ENCODE measurements at places on chromosomes 16 and 17. TPM values are rescaled to one million over a fixed set of nuclear protein-coding genes. Genes with fewer than 3 reads are reported as not detected.

DNA sequence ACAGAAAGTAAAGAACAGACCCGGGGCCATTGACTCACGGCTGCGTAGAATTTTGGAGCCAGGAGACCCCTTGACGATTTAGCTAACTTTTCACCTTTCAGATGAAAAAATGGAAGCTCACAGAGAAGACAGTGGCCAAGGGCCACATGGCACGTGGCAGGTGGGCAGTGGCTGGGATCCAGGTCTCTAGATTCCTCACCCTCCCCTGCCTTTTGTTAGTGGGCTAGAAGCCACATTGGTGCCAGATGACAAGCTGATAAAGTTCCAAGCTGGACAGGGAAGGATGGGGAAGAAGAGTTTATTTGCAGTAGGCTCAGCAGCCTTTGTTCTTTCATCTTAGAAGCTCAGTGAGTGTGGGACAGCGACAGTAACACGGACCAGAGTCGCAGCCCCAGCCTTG is 105.8 kb downstream of the SPACA3 start:
- no peak overlapping the region for H3K4me3 ChIP-seq
- peaks cover 20% of the 10 kb centered on the region for H3K27me3 ChIP-seq
- no peak for DNase-seq

DNA sequence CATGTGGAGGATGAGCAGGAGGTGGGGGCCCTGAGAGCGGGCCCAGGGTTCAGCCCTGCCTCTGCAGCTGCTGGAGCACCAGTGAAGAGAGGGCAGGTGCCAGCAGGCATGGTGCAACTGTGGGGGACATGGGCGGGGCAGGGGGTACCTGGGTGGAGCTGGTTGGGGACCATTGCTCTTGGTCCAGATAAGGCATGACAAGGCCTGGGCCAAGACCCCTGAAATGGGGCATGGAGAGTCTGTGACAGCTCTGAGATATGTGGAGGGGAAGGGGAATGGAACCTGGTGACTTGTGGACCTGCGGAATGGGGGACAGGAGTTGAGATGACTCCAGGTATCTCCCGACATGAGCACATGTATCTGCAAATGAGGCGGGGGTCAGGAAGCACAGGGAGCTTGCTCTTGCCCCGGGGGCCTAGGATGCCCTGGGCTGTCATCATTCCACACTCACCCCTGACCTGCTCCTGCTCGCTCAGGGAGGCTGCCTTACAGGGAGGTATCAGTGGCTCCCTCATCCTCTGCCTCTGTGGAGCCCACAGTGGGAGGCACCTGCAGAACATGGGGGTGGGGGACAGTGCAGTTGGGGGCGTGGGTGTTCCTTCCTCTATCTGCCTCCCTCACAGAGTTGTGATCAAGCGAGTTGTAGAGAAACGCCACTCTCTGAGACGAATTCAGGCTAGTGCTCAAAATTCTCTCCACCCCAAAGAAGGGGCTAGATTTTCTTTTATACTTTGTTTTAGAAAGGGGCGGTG is 40.2 kb downstream of the TMEM235 start:
- H3K4me3 ChIP-seq, result no peak overlapping the region
- no peak overlapping the region for H3K27ac ChIP-seq
- H3K36me3 ChIP-seq, result no peaks in the 10 kb centered on the region
- H3K27me3 ChIP-seq, result peaks cover 17% of the 10 kb centered on the region

Gene PLK1
- total RNA-seq, result 132 TPM

Gene HBA2
- not detected for total RNA-seq

DNA sequence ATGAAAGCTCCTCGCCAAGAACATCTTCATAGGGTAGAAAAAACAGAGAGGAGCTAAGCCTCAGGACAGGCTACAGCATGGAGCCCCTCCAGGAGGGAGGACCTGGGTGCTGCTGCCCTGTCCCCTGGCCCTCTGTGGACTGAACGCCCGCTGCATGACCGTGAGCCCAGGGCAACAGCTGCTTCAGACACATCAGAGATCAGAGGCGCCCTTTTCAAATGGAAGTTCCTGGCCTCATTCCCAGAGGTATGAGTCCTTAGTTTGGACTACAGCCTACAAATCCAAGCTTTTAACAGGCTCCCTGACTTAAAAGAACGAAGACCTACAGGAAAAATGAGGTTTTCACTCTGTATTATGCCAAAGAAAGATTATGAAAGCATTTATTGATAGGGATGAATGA is 48.5 kb downstream of the ZNF18 start:
- no peaks in the 10 kb centered on the region for H3K36me3 ChIP-seq
- no peak overlapping the region for H3K4me3 ChIP-seq
- no peak overlapping the region for H3K27ac ChIP-seq
- DNase-seq, result no peak

DNA sequence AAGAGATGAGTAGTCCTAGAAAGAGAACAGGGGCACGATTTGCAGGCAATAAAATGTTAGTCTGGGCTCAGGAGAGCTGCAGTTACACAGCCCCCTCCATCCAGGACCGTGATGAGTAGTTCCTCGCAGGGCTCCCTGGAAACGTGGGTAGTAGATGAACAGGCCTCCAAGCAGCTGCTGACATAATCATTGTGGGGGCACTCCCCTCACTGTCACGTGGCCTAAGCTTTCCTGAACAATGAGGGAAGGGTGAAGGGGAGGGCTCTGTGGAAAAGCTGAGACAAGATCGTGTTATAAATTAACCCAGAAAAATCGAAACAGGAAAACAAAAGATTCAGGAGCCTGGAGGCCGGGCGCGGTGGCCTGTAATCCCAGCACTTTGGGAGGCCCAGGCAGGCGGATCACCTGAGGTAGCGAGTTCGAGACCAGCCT is 1.3 kb upstream of the PER1 start:
- H3K27me3 ChIP-seq, result no peaks in the 10 kb centered on the region
- no peak overlapping the region for H3K4me3 ChIP-seq
- DNase-seq, result no peak
- peaks cover 24% of the 10 kb centered on the region for H3K4me1 ChIP-seq
- peaks cover 5% of the 10 kb centered on the region for H3K36me3 ChIP-seq

Gene SCN4A
- not detected for total RNA-seq

GRCh38 chr16:19842426-19843157 is 42.1 kb downstream of the GPRC5B start:
- H3K4me1 ChIP-seq, result no peaks in the 10 kb centered on the region
- no peak overlapping the region for H3K4me3 ChIP-seq
- no peak overlapping the region for H3K27ac ChIP-seq
- peaks cover 8% of the 10 kb centered on the region for H3K27me3 ChIP-seq
- DNase-seq, result no peak

- no peaks in the 10 kb centered on the region for H3K36me3 ChIP-seq
- peak; percentile 58 for DNase-seq
- peak overlapping the region; percentile 63 for H3K27ac ChIP-seq
- H3K4me3 ChIP-seq, result no peak overlapping the region
- peaks cover 13% of the 10 kb centered on the region for H3K27me3 ChIP-seq
- peaks cover 16% of the 10 kb centered on the region for H3K4me1 ChIP-seq
These were observed 42.6 kb upstream of the SKAP1 start for GRCh38 chr17:48472411-48473281.

Gene ASPA
- total RNA-seq, result not detected

- no peak for DNase-seq
- H3K4me1 ChIP-seq, result peaks cover 30% of the 10 kb centered on the region
- peaks cover 45% of the 10 kb centered on the region for H3K27me3 ChIP-seq
These were observed 258.5 kb downstream of the ZFHX3 start for GRCh38 chr16:72789465-72789864.

Gene RTN4RL1
- 0.09 TPM for total RNA-seq

DNA sequence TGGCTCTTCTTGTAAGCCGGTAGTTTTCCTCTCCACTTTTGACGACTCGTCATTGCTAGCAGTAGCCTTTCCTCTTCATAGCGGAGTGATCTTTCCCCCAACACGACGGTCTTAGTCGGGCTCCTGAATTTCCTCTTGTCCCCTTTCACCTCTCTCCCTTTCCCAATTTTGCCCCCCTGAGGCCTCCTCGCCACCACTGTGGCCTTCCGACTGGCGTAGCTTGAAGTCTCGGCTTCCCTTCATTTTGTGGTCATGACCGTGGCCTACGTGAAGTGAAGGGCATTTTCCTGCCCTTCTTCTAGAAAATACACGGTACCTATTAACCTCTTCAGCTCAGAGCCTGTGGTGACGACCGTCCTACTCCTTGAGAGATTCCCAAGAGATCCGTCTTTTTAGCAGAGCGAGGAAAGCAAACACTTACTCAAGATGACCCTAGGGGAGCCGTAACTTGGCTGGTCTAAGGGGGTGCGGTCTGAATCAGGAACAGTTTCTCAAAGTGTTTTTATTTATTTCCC is 787 bp downstream of the PRKAR1A start:
- peaks cover 40% of the 10 kb centered on the region for H3K36me3 ChIP-seq
- peaks cover 58% of the 10 kb centered on the region for H3K4me1 ChIP-seq
- no peaks in the 10 kb centered on the region for H3K27me3 ChIP-seq

GRCh38 chr16:26605626-26606271 is 461.0 kb upstream of the C16orf82 start:
- H3K27ac ChIP-seq, result no peak overlapping the region
- peaks cover 4% of the 10 kb centered on the region for H3K27me3 ChIP-seq
- H3K4me3 ChIP-seq, result no peak overlapping the region
- DNase-seq, result no peak

All from activated CD8-positive, alpha-beta memory T cell treated with anti-CD3 and anti-CD28 coated beads, Interleukin-2, amount 10 ng/mL, durations not matched to agents 7 days and 5 days (primary cell).